Caki2 (cell line): ENCODE measurements at places on chromosomes 13 and 19. TPM values are rescaled to one million over a fixed set of nuclear protein-coding genes. Genes with fewer than 3 reads are reported as not detected.

The ELL gene
- total RNA-seq = 8.4 and 26.0 TPM in 2 replicates

The TEX29 gene
- total RNA-seq = not detected in 2 replicates

The LRRC25 gene
- not detected in 2 replicates for total RNA-seq

The F7 gene
- not detected in 2 replicates for total RNA-seq

The PNMA8B gene
- not detected in 2 replicates for total RNA-seq

The ZNF285 gene
- total RNA-seq = 2.3 and 3.6 TPM in 2 replicates

The PSG1 gene
- total RNA-seq = not detected in 2 replicates

The PSG3 gene
- not detected in 2 replicates for total RNA-seq

DNA sequence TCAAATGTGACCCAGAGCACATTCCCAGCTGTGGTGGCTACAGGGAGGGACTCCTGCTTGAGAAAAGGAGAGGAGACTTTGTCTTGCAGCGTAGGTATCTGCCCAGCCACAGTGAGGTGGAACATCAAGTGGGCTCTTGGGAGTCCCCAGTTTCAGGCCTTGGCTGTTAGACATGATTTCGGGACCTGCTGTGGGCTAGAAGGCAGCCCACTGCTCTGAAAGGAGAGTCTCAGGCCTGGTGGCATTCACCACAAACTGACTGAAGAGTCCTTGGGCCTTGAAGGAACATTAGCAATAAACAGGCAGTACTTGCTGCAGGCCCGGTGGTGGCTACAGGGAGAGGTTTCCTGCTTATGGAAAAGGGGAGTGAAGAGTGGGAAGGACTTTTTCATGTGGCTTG is 61.8 kb upstream of the TEX29 start:
- no peak for DNase-seq

DNA sequence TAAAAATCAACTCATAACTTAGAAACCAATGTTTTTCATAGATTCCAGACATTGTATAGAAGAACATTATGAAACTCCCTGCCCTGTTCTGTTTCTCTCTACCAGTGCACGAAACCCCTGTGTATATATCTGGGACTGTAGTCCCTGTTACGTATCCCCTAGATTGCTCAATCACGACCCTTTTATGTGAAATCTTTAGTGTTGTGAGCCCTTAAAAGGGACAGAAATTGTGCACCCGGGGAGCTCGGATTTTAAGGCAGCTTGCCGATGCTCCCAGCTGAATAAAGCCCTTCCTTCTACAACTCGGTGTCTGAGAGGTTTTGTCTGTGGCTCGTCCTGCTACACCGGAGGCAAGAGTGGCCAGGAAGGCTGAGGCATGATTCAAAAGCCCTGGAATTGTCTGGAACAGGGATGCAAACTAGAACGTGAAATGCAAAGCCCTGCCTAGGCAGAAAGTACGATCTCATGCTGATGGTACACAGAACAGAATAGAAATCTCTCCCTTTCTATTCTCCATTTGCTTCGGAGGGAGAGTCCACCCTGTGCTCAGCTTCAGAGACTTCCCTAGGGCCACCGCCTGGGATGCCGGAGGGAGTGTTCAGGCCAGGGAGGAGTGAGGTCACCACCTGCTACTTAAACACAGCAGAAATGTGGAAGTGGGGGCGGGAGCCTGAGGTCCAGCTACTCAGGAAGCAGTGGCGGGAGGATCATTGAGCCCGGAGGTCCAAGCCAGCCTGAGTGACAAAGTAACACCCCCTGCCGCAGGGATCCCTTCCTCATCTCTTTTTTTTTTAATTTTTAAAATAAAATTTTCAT is 758 bp upstream of the ZNF888 start:
- peak; percentile 17 for DNase-seq

- no peak for DNase-seq
Observed at GRCh38 chr13:98598043-98598442, 21.1 kb upstream of the STK24 start.

- no peak for DNase-seq
Observed at GRCh38 chr13:51595416-51595815, 11.2 kb downstream of the WDFY2 start.

- DNase-seq = no peak
Observed at GRCh38 chr19:7382694-7383093, 34.0 kb downstream of the ARHGEF18 start.

GRCh38 chr13:45413826-45414307 is 4.3 kb downstream of the SLC25A30 start:
- no peak for DNase-seq

- DNase-seq = no peak
Observed at GRCh38 chr19:17158584-17158983, 56.6 kb upstream of the USE1 start.

DNA sequence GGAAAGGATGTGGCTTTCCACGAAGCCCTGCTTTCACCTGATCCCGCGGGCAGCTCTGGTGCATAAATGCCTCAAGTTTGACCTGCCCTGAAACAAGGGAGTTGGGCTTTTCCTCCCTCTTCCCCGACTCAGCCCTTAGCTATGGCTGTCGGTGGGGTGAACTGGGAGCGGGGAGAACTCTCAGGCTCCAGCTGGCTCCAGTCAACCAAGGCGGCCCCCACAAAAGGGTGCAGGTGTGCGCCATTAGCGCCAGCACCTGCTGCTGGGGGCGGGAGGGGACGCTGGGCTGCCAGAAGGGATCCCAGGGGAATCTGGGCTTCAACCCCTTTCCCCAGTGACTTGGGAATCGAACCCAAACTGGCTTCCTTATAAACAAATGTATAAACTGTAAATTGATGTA is 7.1 kb upstream of the DHRS12 start:
- DNase-seq = no peak

GRCh38 chr19:39223703-39224279 is 19.7 kb upstream of the SYCN start:
- peak; percentile 35 for DNase-seq

- DNase-seq = no peak
Observed at GRCh38 chr13:39185326-39185725, 147.1 kb downstream of the NHLRC3 start.

- DNase-seq = no peak
Observed at GRCh38 chr19:40947114-40947513, 44.0 kb upstream of the CYP2B6 start.

GRCh38 chr13:92143766-92144165 is 745.3 kb downstream of the GPC5 start:
- no peak for DNase-seq

DNA sequence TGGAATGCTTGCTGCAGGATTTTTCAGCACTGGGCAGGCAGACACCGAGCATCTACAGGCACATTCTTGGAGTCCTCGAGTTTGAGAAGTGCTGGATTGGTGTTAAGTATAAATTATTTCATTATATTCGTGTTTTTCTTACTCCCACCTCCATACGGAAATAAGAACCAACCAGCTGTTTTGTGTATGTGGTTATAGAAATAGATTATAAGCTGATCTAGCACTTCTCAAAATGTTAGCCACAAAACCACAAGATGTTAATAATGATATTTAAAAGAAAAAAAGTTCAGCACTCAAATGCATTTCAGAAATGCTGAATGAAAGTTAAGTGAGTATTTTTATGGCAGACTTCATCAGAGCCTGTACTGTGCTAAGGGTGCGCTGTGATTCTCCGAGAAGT is 24.0 kb upstream of the TEX29 start:
- DNase-seq = no peak

DNA sequence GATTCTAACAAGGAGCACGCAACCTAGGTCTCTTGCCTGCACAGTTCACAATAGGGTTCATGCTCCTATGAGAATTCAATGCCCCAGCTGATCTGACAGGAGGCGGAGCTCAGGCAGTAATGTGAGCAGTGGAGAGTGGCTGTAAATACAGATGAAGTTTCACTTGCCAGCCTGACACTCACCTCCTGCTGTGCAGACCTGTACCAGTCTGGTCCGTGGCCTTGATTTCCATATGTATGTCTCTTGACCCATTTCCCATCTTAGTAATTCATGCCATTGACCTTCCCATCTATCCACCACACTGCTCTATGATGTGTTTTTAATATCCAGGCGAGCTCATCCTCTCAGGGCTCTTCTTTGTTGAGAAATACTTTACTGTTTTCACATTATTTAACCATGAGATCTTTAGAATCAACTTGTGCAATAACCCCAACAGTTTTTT is 95.2 kb downstream of the LRCH1 start:
- DNase-seq = peak; percentile 61

DNA sequence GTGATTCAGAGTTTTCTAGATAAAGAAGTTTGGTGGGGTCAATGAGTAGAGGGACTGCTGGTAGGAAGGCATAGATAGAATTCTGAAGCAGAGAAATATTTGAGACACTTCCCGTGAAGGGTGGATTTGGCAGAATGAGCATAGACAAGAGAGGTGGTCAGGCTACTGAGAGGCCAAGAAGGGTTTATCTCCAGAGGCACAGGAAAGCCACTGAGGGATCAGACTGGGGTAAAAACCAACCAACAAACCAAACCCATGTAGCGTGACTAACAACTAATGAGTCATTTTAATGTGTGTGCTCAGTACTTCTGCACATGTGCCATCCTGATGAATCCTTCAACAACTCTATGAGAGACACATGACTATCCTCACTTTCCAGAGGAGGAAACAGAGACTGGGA is 60.0 kb upstream of the SERP2 start:
- DNase-seq = peak; percentile 84

GRCh38 chr19:43444531-43445287 is 20.7 kb downstream of the LYPD3 start:
- peak; percentile 76 for DNase-seq

- DNase-seq = no peak
Observed at GRCh38 chr13:113137691-113138298, 15.2 kb downstream of the F10 start.

DNA sequence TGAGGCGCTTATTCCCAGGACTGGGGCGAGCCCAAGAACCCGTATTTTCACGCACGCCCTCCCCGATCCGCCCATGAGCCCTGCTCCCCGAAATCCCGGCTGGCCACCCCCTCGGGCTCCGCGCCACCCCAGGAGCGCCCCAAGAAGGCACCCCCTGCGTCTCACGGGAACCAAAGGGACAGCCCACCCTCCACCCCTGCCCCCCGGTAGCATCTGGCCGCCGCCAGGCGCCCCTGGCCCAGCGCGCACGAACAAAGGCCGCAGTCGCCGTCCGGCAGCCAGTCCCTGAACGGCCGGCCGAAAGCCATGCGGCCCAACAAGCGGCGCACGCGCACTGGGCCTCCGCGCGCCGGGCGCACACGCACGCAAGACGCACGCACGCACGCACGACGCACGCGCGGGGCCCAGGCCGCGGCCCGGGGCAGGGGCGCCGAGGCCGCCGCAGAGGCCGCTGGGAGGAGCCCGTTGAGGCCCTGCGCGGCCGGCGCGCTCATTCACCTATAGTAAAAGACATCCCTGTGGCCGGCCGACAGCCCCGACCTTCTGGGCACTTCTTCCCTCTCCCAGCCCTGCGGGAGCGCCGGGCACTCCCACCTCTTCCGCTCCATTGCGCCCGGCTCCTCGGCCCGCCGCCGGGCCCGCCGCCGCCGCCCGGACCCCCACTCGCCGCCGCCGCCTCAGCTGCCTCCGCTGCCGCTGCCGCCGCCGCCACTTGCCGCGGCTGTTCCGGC is 476 bp downstream of the MBD3 start:
- DNase-seq = peak; percentile 71

GRCh38 chr19:23507446-23507845 is 112.2 kb upstream of the ZNF91 start:
- DNase-seq = no peak

DNA sequence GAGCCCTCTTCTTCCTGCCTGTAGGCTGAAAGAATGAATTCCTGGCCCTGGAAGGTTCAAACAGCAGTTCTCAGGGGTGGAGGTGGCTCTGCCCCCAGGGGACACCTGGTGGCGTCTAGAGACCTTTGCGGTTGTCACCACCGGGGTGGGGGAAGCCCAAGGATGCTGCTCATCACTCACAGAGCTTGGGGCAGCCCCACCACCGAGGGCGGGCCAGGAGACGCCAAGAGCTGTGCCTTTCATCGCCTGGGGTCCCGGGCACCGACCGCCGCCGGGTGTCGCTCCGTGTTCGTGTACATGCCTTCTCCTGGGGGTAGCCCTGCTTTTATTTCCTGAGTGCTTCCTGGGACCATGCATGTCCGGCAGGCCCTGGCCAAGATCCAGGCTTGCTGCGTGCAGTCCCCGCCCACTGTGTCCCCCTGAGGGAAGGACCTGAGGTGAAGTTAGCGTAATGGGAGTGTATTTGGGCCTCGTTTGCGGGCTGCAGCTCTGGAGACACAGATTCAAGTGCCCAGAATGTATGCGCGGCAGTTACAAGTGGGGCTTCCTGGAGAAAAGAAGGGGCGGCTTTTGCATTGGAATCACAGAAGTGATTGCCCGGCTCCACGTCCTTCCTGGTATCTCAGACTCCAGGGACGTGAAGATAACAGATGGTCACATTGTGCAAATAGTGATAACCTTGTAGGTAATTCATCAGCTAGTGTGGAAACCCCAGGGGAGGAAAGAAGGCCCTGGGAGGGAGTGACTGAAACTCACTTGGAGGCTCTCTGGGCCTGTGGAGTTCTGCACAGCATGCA is 7.8 kb downstream of the DOT1L start:
- DNase-seq = no peak
